Right kidney (tissue), 9 donors: ENCODE measurements at places on chromosomes 12 and 14.

DNA sequence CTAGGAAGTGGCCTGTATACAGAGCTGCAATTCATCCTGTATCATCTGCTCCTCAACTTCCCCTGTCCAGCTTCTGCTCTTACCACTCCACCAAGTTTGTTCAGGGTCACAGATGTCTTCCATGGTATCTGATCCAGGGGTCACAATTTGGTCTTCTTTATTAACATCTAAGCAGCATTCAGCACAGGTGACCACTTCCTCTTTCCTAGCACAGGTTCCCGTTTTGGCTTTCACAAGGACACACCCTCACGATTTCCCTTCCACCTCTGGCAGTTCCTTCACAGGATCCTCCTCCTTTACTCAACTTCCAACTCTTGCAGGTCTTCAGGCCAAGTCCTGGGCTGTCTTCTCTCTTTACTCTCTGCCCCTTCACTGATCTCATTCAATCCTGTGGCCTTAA lies 93.6 kb downstream of the TTC7B start:
- DNase-seq: no peak

DNA sequence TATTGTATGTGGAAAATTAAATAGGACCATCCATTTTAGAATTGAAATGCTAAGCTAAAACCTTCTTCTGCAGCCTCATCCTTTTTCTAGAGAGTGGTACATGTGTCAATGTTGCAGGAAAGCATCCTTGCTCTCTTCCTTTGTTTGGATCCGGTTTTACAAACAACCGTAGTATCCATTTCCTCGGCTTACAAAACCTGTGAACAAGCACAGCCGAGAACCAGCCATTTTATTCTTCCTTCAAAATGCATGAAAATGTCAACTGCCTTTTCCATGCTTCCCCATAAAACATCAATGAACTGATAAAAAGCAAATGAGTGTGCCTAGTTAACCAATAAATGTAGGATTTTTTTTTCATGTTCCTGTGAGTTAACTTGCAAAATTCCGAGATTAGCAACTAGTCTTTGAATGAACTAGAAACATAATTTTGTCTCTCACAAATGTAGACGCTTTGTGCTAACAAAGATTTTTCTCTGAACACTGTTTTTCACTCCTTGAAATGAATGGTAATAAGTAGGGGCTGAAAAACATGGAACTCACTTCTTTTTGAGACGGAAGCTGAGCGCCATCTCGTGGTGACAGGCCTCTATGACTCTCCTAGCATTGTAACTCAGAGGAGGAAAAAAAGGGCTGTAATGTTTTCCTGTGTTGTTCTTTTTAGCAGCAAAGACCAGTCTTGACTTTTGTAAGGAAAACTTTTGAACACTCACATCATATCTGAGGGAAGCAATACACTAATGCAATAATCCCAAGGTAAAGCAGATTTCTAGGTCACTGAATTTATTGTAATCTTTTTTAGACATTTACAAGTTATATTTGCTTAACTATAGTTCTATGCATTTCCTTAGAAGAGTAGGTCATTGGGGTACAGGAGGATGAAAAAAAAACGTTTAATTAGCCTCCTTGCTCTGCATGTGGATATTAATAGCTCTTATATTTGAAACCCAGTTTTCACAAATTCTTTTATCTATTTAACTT lies 157.4 kb upstream of the FOXG1 start:
- DNase-seq: peak; percentile 13

DNA sequence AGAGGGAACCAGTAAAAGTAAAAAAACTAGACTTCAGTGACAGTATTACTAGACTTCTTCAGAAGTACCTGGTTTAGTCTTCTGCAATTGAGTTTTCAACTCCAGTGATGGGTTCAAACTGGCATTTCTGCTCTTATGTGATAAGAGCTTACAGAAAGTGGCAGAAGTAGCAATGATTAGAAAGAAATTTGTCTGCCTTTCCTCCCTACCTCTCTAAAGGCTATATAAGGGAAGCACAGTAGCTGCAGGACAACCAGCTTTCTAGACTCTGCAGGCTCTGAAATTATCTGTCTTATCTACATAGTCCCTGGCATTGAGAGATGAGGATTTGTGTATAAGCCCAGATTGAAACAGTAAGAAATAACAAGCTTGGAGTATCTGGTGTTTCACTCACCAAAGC lies 107.5 kb downstream of the DAAM1 start:
- DNase-seq: no peak

GRCh38 chr12:104605685-104606084 lies 148.9 kb downstream of the CHST11 start:
- DNase-seq: no peak

- DNase-seq: no peak
These were observed 222.6 kb downstream of the NUAK1 start for GRCh38 chr12:105915997-105916759.

DNA sequence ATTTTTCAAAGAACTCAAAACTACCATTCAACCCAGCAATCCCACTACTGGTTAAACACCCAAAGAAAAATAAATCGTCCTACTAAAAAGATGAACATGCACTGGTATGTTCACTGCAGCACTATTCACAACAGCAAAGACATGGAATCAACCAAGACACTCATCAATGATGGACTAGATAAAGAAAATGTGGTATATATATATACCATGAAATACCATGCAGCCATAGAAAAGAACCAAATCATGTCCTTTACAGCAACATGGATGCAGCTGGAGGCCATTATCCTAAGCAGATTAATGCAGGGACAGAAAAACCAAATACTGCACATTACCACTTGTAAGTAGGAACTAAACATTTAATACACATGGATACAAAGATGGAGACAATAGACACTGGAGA lies 3.8 kb upstream of the ANO6 start:
- no peak for DNase-seq

- no peak for DNase-seq
These were observed 71.1 kb upstream of the NUDT4 start for GRCh38 chr12:93306636-93307035.

DNA sequence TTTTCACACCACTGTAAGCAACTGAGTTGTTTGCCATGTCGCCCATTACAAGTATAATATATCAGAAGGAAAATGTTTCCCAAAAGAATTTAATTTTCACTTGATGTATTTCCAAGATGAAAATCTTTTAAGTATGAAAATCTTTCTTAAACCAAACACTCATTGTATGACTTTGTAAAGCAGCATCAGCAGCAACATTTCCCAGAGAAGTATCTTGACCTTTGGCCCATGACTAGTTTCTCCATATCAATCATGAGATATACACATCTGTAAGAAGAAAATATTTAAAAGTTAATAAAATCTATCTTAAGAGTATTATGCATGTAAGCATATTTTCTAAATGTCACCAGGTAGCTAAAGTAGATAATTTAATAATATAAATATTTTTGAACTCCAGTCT lies 52.8 kb downstream of the ATP2B1 start:
- no peak for DNase-seq
